Progenitor cell of endocrine pancreas (in vitro differentiated cells): ENCODE measurements at places on chromosomes 12 and 14. TPM values are rescaled to one million over a fixed set of nuclear protein-coding genes. Genes with fewer than 3 reads are reported as not detected.

The NANOG gene
- 0.64 and 0.74 TPM in 2 replicates for total RNA-seq

The KLHDC1 gene
- total RNA-seq = 2.4 and 2.8 TPM in 2 replicates

GRCh38 chr12:131577766-131578165 is 133.1 kb upstream of the SFSWAP start:
- DNase-seq = no peak

- DNase-seq = no peak
These were observed 165.0 kb upstream of the DCN start for GRCh38 chr12:91347481-91348214.

GRCh38 chr12:12583510-12584178 is 21.0 kb upstream of the DUSP16 start:
- DNase-seq = no peak
